ENCODE measurements at places on chromosomes 12 and 14.

- DNase-seq = no peak
Observed at GRCh38 chr12:77343291-77343690, 277.9 kb upstream of the E2F7 start.

GRCh38 chr12:77882709-77883108 lies 52.0 kb downstream of the NAV3 start:
- DNase-seq = no peak

DNA sequence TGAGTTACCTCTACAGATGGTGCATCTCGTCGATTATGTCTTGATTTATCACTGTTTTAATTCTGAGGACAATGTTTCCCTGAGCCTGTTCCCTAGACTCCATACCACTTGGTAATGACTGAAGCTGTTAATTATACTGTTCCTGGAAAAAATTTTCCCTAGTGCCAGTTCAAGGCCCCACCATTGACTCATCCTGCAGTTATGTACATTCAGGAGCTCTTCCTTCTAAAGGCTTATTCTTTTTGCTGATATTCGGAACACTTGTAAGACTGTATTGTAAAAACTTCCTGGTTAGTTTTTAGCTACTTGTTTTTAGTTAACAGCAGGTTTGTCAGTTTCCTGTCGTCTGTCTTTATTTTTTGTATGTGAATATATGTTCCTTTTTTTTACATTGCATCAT lies 30.4 kb upstream of the PPP2R5E start:
- no peak for DNase-seq

DNA sequence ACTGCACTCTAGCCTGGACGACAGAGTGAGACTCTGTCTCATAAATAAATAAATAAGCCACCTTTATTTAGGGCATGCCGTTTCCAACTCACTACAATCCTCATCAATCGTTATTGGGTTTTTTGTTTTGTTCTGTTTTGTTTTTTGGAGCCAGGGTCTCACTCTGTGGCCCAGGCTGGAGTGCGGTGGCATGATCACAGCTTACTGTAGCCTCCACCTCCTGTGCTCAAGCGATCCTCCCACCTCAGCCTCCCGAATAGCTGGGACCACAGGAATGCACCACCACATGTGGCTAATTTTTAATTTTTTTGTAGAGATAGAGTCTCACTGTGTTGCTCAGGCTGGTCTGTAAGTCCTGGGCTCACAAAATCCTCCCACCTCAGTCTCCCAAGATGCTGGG lies 3.6 kb upstream of the ANAPC5 start:
- DNase-seq = no peak

DNA sequence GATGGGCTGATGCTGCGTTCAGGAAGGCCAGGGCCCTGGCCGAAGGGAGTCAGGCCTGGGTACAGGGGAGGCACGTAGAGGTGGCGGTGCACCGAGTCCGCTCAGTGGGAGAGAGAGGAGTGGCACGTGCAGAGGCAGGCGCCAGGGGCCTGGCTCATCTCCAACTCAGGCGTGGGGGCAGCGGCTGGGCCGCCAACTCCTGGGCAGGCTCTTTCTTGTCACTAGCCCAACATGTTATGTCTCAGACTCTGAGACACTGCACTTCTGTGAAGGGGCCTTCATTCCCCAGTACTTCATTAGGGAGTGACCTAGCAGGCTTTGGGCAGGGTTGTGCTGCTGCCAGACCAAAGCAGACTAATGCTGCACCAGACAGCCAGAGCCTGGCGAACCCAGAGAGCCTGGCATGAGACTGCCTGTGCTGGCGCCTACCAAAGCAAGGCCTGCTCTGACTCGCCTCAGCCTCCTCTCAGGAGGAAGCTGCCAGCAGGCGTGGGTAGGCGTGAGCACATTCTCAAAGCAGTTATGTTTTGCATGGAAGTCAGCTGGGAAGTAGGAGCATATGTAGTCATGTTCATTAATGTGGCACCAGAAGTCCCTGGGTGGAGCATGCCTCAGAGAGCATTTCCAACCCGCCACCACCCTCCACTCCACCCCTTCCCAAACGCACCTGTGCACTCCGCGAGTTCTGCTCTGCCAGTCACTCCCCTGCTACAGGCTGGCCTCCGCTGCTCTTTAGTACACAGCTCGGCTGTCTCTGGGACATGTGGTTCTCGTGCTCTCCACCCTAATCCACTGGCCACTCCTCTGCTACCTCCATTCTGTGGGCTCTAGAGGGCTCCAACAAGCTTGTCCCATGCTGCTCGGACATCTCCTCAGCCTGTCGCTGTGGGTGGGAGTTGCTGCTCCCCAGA lies 9.7 kb downstream of the CKB start:
- DNase-seq = peak; percentile 88

DNA sequence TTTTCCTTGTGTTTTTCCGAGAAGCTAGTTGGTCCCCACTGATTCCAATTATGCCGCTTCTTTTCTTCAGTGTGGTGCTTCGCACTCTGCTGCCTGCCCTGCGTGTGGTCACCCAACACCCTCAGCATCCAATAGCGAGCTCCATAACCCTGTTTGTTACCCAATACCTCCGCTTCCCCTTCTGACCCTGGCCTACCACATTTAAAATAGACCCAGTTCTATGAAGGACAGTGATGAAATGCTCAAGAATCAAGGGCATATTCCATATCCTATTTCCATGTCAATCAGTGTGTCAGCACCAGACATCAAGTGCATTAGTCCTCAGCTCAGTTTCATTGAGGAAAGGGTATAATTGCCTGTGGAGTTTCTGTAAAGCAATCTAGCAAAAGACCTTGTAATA lies 9.5 kb downstream of the NDRG2 start:
- no peak for DNase-seq

- DNase-seq = no peak
Observed at GRCh38 chr14:85535321-85535720, 5.4 kb downstream of the FLRT2 start.

- no peak for DNase-seq
Observed at GRCh38 chr14:64465831-64466554, 694 bp downstream of the AKAP5 start.

DNA sequence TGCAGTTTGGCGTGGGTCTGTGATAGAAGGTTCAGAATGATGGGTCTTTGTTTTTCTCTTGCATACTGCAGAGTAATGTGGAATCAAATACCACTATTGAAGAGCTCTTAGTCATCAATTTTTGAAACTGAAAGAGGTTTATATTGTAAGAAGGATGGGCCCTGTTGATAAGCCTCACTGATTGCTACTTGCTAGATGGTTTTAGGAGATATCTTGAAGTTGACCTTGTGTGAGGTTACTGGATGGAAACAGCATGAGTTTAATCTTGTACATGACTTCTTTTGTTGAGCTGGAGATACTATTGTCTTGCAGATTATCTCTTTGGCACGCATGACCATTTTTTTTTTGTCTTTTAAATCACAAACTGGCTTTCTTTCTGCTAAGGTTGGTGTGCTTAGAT lies 13.8 kb downstream of the BICD1 start:
- no peak for DNase-seq

- no peak for DNase-seq
Observed at GRCh38 chr14:104925214-104925854, 655 bp downstream of the PLD4 start.

- no peak for DNase-seq
Observed at GRCh38 chr12:130126023-130126432, 36.2 kb upstream of the FZD10 start.

DNA sequence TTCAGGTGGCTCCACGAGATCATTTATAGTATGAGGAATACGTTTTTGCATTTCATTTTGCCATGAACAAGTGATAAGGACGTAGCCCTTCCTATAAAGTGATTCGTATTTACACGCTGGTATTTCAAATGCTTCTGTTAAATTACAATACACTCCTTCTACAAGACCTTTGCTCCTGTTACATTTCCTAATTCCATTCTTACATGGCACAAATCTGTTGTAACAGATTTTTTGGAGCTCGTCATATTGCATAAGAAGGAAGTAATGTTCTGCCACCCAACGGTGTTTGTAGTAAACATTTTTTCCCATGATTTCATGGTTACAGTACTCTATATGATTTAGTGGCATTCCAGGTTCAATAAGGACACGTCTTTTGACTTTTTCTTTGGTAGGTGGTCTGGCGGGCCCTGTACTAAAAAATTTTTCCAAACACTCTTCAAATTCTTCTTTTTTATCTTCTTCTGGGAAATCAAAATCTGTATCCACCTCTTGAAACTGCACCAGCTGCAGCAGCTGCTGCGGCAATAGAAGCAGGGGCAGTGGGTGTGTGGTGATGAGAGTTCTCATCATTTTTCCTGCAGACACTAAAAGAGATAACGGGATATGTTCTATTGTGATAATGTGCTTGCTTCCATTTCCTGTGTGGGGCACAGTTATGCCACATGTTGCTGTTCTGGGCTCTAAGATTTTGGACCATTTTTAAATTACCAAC lies 4.2 kb downstream of the RNASE9 start:
- DNase-seq = no peak

DNA sequence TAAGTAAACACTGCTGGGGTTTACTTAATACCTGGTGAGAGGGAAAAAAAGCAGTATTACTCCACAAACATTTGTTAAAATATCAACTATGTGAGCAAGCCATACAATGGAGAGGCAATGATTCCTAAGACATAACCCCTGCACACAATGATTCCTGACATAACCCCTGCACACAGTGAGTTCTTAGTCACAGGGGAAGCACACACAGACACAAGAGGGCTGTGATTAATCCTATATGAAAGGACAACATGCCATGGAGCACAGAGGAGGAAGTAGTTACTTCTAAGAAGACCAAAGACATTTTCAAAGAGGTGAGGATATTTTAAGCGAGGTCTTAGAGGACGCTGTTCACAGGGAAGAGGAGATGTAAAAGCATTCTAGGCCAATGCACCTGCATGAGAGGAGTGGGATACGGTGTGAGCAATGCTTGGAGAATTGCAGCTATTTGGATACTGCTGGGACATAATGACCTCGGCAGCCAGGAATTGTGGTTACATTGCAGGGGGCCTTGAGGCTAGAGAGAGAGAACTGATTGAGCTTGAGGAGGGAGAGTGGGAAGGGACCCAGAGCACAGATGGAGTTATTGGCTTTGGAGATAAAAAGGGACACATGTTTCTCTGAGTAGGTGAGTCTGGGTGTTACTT lies 211.9 kb downstream of the APAF1 start:
- no peak for DNase-seq

- DNase-seq = no peak
Observed at GRCh38 chr12:29695026-29695425, 88.7 kb downstream of the TMTC1 start.

DNA sequence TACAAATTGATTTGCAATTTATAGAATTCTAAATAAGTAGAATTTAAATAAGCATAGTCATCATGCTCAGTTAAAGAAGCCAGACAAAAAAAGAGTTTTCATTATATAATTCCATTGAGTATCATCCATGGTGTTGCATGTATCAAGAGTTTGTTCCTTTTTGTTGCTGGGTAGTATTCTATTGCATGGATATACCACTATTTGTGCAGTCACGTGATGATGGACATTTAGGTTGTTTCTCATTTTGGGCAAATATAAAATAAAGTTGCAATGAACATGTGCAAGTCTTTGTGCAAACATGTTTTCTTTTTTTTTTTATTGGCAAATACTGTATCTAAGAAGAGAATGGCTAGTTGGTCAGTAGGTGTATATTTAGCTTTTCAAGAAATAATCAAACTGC lies 186.2 kb upstream of the FRMD6 start:
- no peak for DNase-seq

- DNase-seq = no peak
Observed at GRCh38 chr12:78888568-78888967, 24.0 kb downstream of the SYT1 start.

GRCh38 chr12:33533527-33533926 lies 93.9 kb upstream of the SYT10 start:
- DNase-seq = no peak

- no peak for DNase-seq
Observed at GRCh38 chr12:32201976-32202375, 95.3 kb downstream of the BICD1 start.

DNA sequence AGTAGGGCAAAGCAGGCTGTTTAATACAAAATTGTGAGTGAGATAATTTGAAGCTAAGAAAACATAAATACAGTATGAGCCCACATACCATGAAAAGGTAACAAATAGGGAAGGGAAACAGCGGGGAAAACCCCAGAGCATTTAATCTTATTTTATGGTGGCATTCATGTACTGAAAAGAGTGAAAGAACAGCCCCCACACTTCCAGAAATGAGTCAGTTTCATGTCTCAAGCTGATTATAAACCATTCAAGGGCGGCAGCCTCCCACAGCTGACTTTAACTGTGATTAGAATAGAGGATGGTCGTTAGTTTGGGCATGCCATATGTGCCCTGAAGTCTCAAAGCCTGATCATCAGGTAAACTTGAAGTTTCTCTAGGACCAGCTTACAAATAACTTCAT lies 64.5 kb downstream of the FOXG1 start:
- DNase-seq = no peak

DNA sequence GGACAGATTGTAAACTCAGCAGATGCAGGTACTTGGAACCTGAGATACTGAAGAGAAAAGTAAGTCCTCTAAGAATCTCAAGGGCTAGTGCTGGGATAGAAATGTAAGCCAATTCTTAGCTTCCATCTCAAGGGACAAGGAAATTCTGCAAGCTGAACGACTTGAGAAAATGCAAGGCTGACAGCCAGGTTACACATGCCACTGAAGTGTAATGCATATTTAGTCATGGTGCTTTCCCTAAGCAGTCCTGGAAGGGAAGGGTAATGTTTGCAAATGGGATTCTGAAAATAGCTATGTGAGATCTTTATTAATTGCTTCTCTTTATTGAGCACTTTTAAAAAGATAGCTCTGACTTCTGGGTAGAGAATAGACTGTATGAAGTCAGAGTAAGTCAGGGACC lies 402.7 kb upstream of the SEL1L start:
- no peak for DNase-seq

GRCh38 chr12:110280392-110280778 lies 662 bp upstream of the ATP2A2 start:
- DNase-seq = no peak

DNA sequence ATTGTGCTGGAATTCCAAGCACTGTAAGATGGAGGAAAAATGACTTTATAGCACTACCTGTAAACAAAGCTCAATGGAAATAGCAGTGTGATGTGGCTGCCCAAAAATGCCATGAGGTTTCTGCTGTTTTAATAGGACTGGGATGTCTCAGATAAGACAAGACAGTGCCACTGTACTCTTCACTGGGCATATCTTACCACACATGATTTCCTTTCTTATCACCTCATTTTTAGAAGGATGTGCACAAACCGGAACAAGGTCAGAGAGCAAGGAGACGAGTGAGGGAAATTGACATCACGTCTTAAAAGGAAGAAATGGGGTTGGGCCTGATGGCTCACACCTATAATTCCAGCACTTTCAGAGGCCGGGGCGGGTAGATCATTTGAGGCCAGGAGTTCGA lies 38.4 kb upstream of the FGD4 start:
- DNase-seq = no peak

Measured in upper lobe of right lung (tissue), 1 donor.